ENCODE measurements at places on chromosomes 6 and 20.

DNA sequence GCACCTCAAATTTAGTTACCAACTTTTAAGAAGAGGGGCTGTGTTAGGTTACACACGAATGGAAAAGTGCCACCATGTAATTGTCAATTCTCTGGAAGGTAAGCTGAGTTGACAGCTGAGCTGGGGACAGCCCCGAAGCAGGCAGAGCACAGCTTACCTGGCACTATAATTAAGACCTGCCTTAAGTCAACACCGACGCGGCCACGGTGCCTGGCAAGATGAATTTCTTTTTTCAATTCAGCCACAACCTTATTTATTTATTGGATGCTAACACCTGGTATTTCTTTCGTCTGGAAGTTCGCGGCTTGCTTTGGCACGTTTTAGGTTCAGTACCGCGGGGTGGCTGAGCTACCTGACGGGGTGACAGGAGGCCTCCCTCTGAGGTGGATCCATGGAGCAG is 40.6 kb upstream of the NFATC2 start:
- DNase-seq: no peak

DNA sequence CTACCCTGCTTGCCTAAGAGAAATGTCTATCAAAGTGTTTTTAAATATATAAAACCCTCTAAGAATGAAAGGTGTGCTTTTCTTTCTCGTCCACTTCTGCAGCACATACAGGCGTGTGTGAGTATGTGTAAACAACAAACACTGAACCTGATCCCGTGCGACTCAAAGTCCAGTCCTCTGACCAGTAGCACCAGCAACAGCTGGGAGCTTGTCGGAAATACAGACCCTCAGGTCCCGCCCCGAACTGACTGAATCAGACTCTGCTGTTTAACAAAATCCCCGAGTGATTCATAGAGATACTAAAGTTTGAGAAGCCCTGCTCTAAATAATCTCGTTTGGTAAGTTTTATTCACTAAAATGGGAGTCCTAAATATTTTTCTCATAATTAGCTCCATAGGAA is 208.0 kb upstream of the KCNQ5 start:
- DNase-seq: no peak

- DNase-seq: peak; percentile 29
Measured at GRCh38 chr20:2873747-2874041, 413 bp downstream of the PTPRA start.

DNA sequence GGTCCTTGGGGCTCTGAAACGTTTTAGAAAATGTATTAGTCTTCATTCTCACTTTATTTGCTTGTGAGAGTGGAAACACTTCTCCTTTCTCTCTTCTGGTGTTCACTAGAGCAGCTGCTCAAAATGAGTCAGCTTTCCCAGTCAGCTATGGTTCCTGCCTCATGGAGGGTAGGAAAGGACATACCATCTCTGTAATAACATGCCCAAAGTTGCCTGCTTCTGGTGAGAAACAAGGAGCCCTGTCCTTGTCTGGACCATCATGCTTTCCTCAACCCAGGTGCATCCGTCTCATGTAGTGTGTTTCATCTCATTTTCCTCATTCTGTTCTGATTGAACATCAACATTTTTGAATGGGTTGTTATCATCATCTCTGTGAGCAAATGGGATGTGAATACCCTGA is 17.1 kb upstream of the TINAG start:
- DNase-seq: no peak

GRCh38 chr6:18533793-18534192 is 146.6 kb downstream of the RNF144B start:
- DNase-seq: no peak

DNA sequence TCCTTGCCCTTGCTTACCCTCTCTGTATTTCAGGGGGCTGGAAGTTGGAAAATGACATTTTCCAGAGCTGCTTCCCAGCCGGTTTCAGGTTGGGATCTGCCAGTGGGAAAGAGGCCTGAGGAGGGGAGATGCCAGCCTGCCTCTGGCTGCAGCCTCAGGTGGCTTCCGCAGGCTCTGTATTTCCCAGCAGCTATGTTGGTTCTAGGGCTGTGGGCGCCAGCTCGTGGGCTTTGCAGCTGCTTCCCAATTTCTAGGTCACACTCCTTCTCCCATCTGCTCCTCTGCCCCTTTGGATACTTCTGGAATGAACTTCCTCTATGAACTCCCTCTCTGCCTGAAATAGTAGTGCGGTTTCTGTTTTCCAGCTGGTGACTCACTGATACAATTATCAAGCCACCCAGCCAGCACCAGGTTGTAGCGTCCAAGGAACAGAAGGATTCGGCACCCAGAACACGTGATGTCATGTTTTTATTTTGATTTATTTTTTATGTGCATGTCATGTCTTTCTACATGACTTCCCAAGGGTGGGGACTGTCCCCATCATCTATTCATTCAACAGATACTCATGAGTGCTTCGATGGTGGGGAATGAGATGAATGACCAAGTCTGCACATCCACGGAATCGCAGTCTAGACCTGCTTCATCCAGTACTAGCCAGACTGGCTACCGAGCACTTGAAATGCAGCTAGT is 38.0 kb downstream of the TGM2 start:
- peak; percentile 36 for DNase-seq

DNA sequence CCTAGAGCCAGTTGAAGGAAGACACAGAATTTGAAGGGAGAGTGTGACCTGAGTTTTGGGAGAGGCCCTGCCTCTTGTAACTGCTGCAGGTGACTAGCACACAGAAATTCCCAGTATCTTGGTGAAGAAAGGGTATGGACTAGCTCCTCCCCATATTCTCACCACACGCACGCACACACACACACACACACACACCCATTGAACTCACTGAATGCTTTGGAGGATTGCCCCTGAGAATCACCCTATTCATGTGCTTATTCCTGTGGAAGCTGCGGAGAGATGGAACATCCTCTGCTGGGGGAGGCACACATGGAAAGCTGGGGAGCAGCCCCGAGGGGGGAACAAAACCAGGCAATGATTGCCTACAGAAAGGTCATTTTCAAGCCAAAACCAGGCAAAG is 6.2 kb upstream of the LMBRD1 start:
- DNase-seq: no peak

DNA sequence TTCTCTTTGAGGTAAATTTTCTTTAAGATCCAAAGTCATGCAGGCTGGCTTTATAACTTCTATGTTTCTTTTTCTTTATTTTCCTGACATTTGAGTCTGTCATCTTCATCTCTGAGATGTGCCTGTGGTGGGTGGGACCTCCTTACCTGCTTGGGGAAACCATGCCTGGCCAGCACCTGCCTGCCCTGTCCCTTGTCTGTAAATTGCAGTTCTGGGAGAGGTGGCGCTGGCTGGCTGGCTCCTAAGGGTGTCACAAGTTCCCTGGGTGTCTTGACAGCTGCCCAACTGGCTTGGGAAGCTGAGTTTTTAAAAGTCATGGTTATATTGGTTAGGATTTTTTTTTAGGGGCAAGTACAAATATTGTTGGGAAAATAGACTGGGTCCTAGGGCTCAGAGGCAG is 36.3 kb downstream of the SCAND1 start:
- no peak for DNase-seq

- DNase-seq: no peak
Measured at GRCh38 chr6:15946701-15947385, 182.0 kb upstream of the MYLIP start.

DNA sequence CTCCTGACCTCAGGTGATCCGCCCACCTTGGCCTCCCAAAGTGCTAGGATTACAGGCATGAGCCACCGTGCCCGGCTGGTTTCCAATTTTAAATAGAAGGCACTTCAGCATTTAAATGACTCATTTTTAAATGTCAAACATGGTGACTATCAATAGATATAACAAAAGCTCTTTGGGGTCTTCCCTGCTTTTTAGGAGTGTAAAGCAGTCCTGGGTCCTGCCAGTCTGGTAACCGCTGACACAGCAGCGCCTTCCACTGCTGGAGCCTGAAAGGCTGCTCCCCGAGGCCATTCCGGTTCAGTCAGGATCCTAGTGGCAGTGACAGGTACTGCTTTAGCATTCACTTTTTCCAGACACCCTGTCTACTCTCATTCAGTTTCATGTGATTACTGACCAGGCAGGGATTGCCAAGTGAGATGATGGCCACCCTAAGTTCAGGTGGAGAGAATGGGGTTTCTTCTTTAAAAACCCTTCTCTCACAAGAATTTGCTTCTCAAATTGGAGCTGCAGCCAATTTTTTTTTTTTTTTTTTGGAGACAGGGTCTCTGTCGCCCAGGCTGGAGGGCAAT is 5.1 kb downstream of the DIDO1 start:
- peak; percentile 77 for DNase-seq

GRCh38 chr6:56745971-56746370 is 103.3 kb upstream of the DST start:
- no peak for DNase-seq

- no peak for DNase-seq
Measured at GRCh38 chr6:30847421-30847970, 36.8 kb upstream of the DDR1 start.

DNA sequence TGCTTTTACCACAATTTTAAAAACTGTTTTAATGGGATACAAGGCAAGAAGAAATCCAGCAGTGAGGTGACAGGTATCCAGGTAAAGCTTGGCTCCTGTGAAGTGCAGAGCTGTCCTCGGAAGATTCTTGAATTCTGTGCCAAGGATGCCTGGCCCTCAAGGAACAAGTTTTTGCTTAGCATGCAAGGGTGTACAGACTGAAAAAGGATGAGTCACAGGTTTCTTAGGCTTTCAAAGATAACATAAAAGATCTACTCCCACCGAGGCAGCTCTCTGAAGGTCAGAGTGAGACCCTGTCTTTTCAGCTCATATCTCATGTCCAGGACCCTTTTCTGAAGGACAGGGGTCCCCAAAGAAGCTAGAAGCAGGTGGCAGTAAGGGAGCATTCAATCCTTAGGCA is 83.3 kb downstream of the CHD6 start:
- no peak for DNase-seq

- DNase-seq: no peak
Measured at GRCh38 chr6:17902974-17903373, 84.5 kb downstream of the KIF13A start.

- DNase-seq: no peak
Measured at GRCh38 chr20:22471156-22471836, 113.1 kb downstream of the FOXA2 start.

GRCh38 chr6:46490425-46491200 is 636 bp downstream of the RCAN2 start:
- peak; percentile 3 for DNase-seq

DNA sequence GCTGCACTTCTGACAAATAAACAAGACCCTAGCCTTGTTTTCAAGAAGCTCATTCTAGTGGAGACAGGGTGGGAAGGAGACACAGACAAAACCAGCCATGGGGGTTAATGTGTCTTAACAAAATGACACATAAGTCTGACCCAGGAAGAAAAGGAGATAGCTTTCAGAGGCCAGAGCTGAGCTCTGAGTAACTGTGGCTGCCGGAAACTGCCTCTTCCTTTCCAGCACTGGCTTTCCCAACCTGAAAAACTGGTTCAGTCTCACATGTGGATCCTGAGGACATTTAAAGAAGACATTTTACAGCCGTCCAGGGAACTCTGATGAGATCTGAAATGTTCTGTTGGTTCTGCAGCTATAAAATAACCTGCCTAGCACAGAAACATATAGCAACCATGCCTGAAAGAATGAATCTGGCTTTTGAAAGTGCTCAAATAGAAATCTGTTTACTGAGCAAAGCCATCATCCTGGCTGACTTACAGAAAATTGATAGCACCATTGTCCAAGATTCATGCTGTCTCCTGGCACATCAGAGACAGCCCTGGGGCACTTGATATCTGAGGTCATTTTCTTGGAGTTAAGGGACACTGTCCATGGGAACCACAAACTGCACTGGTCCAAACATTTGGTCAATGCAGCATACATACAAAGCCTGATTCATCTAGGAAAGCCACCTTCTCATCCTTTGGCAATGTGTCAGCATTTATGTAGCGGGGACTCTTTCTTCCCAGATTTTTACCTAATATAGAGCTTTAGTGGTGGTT is 83.2 kb upstream of the PAX1 start:
- no peak for DNase-seq

- peak; percentile 51 for DNase-seq
Measured at GRCh38 chr20:56247954-56248782, at the start of gene MC3R. Gene MC3R (plus strand): TSS chr20:56248732. CDS start chr20:56248844, 112 bp downstream.

GRCh38 chr6:36662380-36662779 is 16.1 kb upstream of the CDKN1A start:
- DNase-seq: no peak

GRCh38 chr6:53857318-53858094 is 62.7 kb downstream of the LRRC1 start:
- DNase-seq: no peak

GRCh38 chr20:63855363-63856097 is 5.8 kb upstream of the ABHD16B start:
- DNase-seq: no peak

- peak; percentile 82 for DNase-seq
Measured at GRCh38 chr6:32945108-32945760, 4.4 kb upstream of the HLA-DMB start.

- no peak for DNase-seq
Measured at GRCh38 chr6:56152611-56153010, 94.8 kb downstream of the COL21A1 start.

- DNase-seq: no peak
Measured at GRCh38 chr6:53796451-53796780, 1.6 kb downstream of the LRRC1 start.

DNA sequence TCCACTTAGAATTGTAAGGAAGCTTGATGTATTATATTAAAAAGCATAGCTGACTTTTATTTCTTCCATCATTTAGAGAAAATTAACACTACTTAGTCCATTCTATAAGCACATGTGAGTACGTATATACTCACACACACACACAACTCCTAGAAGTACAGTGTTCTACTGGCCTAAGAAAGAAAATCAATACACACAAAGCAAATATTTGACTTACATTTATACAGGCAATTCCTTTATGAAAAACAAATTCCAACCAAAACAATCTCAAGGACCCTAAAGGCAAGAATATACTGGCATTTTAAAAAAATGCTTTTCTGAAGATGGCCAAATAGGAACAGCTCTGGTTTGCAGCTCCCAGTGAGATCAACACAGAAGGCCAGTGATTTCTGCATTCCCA is 71.9 kb downstream of the NRSN1 start:
- DNase-seq: no peak

DNA sequence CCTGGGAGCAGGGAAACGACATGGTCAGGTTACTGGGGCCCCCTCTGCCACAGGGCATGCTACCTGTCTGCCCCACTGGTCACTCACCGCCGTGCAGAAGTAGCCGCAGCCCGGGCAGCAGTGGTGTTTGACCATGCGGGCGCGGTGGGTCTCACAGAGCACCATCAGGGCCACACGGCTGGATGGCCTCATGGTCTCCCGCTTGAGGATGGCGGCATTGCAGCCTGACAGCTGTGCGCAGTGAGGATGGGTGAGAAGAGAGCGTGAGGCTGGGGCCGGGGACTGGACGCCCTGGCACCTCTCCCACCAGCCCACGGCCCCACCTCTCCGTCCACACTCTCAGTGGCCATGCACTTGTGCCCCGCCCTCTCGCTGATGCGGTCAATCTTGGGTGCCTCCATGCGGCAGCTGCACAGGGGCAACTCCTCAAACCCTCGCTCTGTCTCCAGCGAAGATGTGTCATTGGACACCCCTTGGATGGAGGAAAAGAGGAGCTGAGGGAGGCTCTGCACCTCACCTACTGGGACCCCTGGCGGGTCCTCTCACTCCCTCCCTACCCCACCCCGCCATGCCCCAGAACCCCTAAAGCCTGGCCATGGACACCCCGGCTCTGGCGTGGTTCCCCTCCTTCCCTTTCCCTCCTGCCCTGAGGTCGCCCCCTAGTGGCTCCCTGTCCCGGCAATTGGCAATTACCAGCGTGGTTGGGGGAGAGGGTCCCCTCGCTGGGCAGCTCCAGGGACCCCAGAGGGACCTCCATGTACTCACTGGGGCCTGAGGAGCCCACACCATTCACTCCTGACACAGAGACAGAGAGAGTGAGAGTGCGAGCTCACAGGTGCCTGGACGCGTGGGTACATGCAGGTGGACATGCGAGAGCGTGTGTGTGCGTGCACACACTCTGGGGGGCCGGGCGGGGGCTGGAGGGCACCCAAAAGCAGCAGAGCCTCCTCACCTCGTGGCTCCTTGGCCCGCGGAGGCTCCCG is 8.9 kb downstream of the EHMT2 start:
- DNase-seq: peak; percentile 28

Data from KBM-7 (cell line).